ENCODE measurements at places on chromosomes 5 and 9.

GRCh38 chr9:1722404-1722803 is 292.7 kb upstream of the SMARCA2 start:
- no peak for DNase-seq

DNA sequence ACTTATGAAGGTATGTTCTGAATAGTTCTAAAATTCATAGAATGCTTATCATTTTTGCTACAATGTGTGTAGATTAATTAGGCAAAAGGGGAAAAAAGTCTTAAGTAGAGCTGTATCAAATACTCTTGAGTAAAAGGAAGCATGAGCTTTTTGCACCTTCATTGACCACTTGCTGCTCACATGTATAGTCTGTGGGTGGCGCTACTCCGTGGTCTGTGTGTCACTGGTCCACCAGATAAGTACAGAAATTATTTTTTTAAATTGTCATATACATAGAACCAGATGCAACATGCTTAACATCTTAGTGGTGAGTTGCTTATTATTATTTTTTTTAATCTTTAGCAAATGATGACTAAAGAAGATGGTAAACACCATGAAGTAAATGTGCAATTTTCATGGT is 130.2 kb downstream of the MAN2A1 start:
- no peak for DNase-seq

DNA sequence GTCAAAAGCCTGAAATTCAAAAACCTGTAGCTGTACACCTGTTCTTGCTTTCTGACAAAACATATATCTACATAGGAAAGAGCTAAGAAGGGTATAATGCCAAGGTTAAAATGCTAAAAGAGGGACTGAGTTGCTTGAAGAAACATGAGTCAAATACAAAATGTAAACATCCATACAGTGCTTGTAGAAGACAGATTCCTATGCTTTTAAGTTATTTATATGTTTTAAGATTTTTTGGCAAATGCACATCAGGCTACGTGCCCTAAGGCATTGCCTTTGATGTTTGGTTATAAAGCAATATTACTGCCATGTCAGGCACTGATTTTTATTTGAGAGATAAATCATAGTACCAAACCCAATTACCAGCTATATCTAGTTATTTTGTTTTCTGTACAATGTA is 269.0 kb downstream of the EDIL3 start:
- DNase-seq: no peak

DNA sequence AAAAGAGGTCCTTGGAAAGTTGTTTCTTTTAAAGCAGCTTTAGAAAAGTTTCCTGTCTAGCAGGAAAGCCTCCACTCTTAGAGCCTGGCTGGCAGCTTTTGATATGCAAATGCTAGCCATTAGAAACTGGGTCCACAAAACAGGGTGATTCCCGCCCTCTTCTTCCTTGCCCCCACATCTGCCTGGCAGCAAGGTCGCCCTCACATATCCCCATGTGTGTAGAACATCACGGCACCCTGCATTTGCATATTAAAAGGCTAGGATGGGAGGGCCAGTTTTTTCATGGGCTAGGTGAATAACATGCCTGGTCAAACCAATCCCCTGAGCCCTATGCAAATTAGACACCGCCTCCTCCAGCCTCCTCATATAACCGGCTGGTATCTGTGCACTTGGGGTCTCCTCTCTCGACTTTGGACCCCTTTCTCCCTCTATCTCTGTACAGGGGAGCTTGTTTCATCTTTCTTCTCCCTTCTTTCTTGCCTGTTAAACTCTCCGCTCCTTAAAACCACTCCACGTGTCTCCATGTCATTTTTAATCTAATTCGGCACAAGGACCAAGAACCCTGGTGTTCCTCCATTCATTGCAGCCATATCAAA is 426.8 kb upstream of the CTNND2 start:
- DNase-seq: no peak

DNA sequence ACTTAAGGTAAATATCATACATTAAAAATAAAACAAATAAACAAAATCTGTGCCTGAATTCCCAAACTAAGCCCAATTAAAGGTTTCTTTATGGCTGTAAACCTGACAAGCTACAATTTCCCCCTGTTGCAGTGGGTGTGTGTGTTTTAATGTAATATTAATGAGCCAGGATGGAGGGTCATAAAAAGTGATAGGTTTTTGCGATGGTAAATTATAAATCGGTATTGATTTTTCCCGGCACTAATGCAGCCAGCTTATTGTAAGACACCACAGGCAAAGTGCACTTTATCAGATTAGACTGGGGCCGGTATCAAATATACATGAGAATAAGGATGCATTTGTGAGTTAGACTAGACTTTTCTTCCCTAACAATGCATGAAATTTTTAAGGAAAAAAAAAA is 120.4 kb downstream of the EBF1 start:
- no peak for DNase-seq

- no peak for DNase-seq
These were observed 148.7 kb downstream of the CDK5RAP2 start for GRCh38 chr9:120431268-120431667.

DNA sequence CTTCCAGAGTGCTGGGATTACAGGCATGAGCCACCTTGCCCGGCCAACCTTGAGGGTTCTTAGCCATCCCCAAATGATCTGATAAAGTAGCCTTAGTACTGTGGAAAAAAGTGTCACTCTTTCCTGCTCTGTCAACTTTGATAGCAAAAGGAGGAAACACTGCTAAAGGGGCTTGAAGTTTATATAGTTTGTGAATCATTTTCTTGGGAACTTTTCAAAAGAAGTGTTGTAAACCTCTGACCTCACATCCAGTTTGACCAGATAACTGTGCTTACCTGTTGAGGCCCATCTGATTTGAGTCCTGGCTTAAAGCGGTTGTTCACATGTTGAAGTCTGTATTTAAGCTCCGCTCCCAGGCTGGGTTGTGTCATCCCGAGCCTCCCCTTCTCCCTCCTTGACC is 303.3 kb downstream of the DOCK8 start:
- no peak for DNase-seq

DNA sequence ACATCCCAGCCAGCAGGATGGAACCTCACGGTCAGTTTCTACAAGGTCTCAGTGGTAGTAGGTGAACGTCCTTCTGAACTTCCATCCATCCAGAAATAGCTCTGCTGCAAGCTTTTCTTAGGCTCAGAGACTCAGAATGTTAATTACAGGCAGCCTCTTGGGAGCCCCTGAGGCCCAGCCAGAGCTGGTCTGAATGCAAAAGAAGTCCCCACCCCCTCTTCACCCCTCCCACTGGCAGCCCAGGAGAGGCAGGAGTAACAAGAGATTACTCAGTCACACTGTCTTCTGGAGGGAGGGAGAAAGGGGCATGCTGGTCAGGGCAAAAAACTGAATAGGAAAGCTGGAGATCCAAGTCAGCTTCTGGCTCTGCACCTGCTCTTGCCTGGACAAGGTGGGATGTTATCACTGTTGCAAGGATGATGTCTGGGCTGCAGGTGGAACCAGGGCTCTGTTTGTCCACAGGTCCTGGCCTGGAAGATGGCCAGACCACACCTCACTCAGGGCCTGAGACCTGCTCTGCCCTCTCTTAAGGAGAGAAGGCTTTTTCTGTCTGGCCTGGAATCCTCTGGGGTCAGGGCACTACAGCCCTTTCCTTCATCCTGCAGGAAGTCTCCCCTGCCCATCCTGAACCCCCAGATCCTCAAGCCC is 9.1 kb downstream of the ENHO start:
- no peak for DNase-seq

DNA sequence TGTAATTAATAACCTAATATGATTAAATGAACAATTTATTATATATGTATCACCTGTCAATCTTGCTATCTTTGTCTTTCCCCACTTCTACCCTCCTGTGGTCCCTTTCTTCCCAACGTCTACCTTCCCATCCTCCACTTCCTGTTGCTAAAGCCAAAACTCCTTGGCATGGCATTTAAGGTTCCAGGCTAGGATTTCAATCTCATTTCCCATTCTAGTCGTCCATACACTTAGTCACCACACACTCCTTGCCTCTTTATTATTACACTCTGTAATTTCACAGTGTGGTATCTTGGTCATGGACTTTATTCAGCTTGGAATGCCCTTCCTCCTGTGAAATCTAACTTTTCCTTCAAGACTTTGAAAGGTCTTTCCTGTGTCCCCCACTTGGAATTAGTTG is 115.3 kb downstream of the SEMA6A start:
- DNase-seq: no peak

DNA sequence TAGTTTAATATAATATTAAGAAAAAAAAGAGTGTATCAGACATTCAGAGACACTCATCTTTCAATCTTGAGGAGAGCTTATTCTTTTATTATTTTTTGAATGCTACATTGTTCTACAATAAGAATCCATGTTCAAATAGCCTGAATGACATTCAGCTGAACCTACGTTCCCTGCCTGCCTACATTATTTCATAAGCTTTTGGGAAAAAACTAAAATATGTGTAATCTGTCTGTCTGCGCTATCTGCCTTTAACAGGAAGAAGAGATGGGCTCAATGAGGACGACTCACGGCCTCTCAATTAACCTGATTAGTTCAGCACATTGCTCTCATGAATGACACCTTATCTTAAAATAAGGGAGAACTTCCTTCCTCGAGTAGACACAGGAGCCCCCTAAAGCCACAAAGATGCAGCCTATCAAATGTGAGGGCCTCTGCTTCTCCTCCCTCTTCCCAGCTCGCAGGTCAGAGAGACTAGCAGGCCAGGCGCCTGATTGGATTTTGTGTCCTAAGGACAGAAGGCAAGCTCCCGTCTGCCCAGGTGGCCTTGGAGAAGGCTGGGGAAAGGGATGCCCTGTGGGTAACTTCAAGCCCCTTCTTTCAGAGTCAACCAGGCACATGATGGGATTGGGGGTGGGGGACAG is 37.8 kb downstream of the EBF1 start:
- no peak for DNase-seq

- DNase-seq: no peak
These were observed 10.7 kb upstream of the STK32A start for GRCh38 chr5:147223948-147224791.

- no peak for DNase-seq
These were observed 66.7 kb upstream of the PCA3 start for GRCh38 chr9:76697554-76697953.

- no peak for DNase-seq
These were observed 67.1 kb upstream of the CDK20 start for GRCh38 chr9:88041447-88041846.

DNA sequence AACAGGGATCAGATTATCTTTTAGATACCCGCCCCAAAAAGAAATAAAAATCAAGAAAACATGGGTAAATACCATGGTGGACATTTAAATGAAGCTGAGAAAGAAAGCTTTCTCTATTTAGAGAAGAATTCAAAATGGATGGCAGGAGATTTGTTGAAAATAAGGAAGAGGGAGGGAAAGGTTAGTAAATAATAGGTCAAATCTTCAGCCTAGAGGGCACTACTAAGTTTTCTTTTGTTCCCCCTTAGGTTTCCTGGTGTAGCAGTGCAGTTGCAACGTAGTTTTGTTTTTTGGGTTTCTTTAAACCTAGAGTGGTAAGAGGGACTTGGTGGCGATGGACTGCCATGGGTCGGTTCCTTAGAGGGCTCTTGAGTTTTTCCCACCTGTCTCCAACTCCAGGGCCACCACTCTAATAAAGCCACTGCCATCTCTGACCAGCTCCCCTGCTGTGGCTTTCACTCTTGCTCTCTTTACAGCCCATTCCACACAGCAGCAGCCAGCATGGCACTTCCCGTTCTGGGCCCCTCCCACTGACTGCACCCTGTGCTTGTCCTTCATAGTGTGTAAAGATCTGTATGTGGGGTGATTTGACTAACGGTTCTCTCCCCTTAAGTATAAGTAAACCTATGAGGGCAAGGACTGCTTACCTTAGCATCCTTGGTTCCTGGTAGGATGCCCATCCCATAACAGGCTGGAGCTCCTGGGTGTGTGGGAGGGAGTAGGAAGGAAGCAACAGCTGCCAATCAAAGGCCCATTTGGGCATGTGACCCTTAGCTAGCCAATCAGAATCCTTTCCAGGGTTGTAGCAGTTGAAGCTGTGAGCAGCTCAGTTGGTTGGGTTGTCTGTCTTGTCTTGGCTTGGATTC is 118.3 kb downstream of the SLC1A3 start:
- no peak for DNase-seq

DNA sequence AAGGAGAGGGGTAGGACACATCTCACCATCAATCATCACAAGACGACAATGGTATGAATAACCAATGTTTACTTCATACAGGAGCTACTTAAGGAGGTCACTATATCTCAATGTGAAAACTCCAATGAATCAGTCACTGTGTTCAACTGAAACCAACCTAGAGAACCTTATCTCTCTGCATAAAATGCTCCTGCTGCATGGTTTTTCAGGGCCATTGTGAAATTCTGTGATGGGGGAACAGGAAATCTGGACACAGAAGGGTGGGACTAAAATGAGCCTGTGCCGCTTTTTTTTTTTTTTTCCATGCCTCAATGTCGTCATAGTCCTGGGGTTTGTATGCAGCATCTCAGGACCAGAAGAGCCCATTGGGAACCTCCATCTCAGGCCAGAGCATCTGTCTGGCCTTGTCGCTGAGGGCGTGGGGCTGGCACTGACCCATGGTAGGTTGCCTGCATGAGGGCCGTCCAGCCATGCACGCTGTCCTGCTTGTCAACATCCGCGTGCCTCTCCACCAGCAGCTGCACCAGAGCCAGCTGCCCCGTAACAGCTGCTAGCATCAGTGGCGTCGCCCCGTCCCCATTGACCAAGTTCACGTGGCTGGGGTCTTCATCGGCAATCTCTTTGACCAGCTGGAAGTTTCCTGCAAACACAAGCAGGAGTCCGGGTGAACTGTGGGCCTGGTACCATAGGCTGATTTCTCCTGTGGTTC is 12.7 kb downstream of the ANKS6 start:
- DNase-seq: no peak

- no peak for DNase-seq
These were observed 27.8 kb upstream of the SLC6A19 start for GRCh38 chr5:1173485-1174070.

- no peak for DNase-seq
These were observed 70.4 kb upstream of the SLC1A3 start for GRCh38 chr5:36535859-36536615.

GRCh38 chr9:97791542-97791941 is 61.5 kb upstream of the FOXE1 start:
- DNase-seq: no peak

DNA sequence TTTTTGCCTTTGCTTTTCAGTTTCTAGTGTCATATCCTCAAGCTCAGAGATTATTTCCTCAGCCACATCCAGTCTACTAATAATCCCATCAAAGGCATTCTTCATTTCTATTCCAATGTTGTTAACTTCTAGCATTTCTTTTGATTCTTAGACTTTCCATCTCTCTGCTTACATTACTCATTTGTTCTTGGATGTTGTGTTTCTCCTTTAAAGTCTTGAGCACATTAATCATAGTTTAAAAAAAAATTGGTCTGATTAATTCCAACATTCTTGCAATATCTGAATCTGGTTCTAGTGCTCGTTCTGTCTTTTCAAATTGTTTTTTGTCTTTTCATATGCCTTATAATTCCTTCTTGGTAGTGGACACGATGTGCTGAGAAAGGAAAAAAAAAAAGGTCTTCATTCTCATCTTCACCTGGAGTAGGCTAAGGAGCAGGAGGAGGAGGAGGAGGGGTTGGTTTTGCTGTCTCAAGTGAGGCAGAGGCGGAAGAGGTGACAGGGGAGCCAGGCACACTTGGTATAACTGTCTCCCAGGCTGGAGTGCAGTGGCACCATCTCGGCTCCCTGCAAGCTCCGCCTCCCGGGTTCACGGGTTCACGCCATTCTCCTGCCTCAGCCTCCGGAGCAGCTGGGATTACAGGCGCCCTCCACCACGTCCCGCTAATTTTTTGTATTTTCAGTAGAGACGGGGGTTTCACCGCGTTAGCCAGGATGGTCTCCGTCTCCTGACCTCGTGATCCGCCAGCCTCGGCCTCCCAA is 16.3 kb downstream of the PRXL2C start:
- no peak for DNase-seq

- DNase-seq: no peak
These were observed 10.6 kb downstream of the UNC5A start for GRCh38 chr5:176820937-176821336.

GRCh38 chr5:63655043-63655442 is 307.2 kb downstream of the HTR1A start:
- DNase-seq: no peak
